ENCODE measurements at places on chromosomes 1 and 21.
A peak's percentile ranks its signal among the peaks of the same experiment; 100 is the strongest.

DNA sequence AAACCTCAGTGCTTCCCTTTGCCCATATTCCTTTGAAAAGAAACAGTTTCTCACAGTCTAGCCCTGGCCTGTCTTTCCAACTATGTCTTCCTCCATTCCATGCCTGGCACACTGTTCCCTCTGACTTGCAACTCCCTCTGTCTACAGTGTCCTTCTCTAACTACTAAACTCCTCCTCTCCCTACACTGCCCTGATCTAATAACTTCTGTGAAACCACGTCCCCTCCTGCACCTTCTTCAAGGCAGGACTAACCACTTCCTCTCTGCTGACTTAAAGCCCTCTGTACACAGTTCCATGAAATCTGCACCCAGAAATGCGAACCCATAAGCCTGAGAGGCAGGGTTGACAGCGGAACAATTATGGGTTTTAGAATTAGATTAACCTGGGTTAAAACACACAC, 62.2 kb upstream of the ATP1B1 start:
- DNase-seq, result no peak

DNA sequence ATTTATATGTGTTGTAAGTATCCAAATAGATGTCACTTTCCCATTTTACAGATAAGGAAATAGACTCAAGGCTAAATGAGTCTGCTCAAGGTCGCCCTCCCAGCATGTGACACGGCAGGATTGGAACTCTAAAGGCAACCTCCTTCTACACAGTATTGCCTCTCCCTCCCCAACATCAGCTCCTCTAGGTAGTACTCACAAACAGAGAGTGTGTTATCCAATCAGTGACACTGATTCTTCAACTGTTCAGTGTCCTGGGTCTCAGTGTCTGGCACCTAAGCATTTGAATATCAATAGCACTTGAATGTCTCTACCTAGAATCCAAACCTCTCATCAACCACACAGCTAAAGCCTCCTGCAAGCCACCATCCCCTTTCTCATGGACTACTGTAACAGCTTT, 87.1 kb downstream of the DAB1 start:
- no peak for DNase-seq

GRCh38 chr1:33470495-33471012, 1.9 kb upstream of the ZSCAN20 start:
- peak; percentile 88 for DNase-seq

GRCh38 chr21:46100020-46100419, 2.1 kb downstream of the COL6A2 start:
- no peak for DNase-seq

- no peak for DNase-seq
Measured at GRCh38 chr21:46022551-46023525, 41.3 kb downstream of the COL6A1 start.

DNA sequence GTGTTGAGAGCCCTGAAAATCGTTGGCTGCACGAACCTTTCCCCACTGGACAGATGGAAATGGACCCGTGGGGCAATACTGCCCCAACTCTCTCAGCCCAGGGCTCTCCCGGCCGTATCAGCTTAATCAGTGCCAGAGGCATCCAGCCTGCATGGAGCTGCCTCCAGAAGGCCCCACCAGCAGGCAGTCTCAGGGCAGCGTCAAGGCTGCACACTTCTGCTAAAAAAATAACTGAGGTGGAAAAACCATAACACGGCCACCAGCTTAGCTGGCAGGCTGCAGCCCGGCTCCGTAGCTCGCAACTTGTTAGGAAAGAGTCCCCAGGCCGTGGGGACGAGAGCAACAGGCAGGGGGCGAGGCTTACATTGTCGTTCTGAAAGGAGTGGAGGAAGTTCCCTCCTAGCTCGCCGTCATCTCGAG, 27.9 kb downstream of the MRPL37 start:
- DNase-seq, result peak; percentile 90

DNA sequence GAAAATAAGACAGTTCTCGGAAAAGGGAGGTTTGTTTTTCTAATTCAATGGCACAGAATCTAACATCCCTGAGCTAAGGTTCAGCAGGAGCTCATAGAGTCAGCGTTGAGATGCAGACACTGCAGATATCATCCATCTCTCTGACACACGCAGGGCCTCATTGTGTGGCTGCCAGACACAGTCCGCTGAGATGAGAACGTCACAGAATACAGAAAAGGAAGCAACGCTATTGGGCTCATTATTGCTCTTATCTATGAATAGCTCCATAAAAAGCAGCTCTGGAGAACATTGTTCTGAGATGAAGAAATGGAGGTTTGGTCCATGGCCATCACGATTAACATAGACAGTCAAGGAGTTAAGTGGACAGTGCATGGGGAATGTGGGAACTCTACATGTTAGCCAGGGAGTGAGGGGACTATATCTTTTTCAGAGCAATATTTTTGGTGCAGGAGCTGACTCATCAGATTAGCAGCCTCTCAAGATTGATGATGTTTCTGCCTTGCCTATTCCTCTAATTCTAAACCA, 771.6 kb upstream of the CXADR start:
- DNase-seq, result no peak

DNA sequence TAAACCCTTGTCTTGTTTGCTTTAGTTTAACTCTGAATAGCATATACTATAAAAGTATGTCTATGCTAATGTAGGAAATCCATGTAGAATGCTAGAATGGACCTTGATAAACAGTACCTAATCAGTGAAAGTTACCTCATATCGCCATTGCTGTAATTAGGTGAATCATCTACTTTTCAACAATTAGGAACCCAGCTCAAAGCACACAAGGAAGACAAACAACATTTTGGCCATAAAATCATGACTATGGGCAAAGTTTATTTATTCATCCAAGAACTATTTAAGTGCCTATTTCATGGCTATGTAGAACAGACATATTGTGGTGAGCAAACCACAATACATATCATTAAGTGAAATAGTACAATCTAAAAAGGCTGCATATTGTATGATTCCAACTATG, 1043.2 kb downstream of the BRINP3 start:
- no peak for DNase-seq

DNA sequence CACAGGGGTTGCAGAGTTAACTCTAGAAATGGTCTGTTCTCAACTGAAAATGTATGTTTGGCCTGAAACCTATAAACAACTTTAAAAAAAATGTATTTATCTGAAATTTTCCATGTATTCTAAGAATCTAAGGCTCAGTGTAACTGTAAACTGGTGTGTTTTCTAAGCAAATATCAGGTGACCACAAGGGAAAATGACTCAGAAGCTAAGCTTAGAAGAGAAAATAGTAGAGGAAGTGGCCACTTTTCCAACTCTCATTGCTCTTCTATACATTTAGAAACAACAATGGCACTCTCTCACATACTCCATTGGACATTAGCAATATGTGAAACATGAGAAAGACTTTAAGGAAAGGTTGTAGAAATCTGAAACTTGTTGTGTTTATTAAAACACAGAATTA, 7.5 kb downstream of the TNFSF18 start:
- peak; percentile 21 for DNase-seq

GRCh38 chr1:201885531-201886075, 3.1 kb upstream of the SHISA4 start:
- peak; percentile 72 for DNase-seq

- no peak for DNase-seq
Measured at GRCh38 chr1:59265622-59266021, 31.3 kb upstream of the FGGY start.

DNA sequence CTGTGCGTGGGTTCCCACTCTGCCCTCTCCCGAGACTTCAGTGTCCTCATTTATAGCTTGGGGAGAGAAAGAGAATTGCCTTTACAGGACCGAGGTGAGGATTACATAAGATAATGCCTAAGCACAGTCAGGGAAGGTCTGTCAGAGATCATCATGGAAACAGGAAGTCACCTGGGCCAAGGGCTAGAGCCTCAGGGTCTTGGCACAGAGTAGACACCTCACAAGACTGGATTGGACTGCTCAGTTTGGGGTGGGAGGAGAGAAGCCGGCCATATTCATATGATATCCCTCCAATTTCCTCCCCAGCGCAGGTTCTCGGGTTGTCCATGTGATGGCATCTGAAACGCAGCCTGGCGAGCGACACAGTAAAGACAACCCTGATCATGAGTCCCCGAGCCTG, 3.8 kb downstream of the CNR2 start:
- no peak for DNase-seq

GRCh38 chr1:94667818-94668217, 126.3 kb upstream of the F3 start:
- no peak for DNase-seq

- DNase-seq, result no peak
Measured at GRCh38 chr21:44306936-44307704, 7.3 kb downstream of the PFKL start.

GRCh38 chr1:201499191-201499590, 7.7 kb downstream of the CSRP1 start:
- no peak for DNase-seq

- no peak for DNase-seq
Measured at GRCh38 chr21:33940164-33940880, 24.7 kb upstream of the ATP5PO start.

- peak; percentile 39 for DNase-seq
Measured at GRCh38 chr21:38820471-38821239, 14.9 kb downstream of the ETS2 start.

DNA sequence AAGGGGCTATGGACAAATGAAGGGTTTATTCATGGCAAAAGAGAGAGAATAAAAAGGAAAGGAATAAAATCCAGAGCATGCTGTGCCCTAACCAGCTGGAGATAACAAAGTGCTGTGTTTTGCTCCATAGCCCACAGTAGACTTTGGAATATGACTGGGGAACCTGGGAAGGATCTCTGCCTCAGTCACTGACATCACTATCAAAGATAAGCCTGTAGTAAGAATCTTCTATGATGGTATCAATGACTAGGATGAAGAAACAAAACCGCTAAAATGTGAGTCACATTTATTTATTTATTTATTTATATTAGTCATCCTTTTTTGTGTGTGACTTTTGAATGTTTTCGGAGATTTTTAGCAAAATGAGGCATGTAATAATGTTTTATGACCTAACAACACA, 56.3 kb downstream of the NVL start:
- peak; percentile 72 for DNase-seq

DNA sequence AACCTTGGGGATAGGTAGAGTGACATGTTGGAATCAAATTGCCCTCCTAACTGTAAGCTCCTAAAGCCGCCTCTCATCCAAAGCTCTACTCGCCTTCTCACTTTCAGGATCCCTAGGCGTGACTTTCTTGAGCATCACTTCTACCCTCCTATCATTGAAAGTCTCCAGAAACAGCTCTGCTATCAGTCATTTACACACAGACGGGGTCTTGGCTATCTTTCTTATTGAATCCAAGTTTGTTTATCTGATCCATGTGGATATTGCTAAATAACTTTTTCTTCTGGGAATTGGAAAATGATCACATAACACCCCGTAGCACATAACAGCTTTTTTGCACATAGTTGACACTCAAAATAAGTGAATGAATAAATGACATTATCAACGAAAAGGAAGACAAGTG, 216.4 kb upstream of the KIAA0040 start:
- no peak for DNase-seq

DNA sequence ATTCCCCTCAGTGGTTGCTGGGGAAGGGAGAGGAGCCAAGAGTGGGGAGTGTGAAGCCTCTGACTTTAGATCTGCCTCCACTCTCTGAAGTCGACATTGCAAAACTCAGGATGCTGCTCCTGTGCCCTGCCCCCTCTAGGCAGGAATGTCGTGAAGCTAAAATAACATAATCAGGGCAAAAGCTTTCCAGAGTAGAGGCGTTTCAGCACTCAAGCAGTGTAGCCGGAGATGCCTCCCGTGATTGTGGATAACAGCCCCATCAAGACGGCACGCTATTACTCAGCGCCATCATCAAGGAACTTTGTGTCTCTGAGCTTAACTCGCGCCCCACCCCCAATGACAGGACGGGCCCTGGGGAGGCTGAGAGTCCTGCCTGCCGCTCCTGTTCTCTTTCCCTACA, 60.0 kb downstream of the FBXO2 start:
- DNase-seq, result peak; percentile 38

DNA sequence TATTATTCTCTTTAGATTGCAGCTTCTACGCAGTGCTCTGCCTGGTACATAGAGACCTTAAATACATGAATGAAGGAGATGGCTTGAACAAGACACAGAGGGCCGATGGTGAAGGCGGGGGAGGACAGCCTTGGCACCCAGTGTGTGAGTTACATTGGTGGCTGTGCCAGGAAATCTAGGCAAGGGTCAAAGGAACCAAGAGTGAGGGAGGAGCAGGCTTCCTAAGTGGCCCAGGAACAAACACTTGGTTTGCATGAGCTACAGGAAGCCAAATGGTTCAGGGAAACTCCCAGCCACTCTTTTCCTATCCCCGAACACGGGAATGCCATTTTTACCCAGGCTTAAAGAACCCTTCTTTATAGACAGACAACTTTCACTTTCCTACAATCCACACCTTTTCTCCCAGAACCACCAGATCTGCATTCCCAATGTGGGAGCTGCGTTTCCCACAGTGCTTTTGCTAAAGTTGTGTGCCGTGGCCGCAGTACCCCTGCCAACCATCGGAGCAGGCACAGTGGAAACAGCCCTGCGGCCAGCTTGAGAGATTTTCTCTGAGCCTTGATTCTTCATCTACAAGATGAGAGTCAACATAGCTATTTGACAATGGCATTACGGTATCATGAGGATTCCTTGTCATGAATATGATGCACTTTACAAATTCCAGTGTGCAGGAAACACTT, 3.5 kb upstream of the CLEC20A start:
- peak; percentile 8 for DNase-seq

GRCh38 chr1:109826930-109827349, 63.2 kb upstream of the EPS8L3 start:
- no peak for DNase-seq

DNA sequence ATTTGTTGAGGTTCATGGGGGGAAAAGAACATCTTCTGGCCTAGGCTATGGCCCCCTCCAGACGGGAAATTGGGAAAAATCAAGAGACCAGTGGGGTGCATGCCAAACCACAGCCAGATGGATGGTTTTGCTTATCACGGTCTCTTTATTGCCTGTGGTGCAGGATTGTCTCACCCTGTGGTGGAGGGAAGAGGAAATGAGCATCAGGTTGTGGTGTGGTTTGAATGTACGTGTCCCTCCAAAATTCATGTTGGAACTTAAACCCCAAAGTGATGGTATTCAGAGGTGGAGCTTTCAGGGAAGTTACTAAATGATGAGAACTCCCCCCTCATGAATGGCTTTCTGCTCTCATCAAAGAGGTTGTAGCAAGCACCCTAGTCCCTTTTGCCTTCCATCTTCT, 525.7 kb downstream of the NPHP4 start:
- DNase-seq, result no peak

GRCh38 chr1:199774433-199775089, 252.9 kb upstream of the NR5A2 start:
- DNase-seq, result no peak

Data from trophoblast cell (in vitro differentiated cells and primary cell).